ENCODE measurements at places on chromosomes 6 and 20.

- no peak for DNase-seq
Observed at GRCh38 chr6:139522511-139523220, 148.2 kb upstream of the CITED2 start.

- peak; percentile 39 for DNase-seq
Observed at GRCh38 chr6:134060491-134061106, 8.2 kb upstream of the SLC2A12 start.

GRCh38 chr6:159836718-159837490 is 36.8 kb downstream of the PNLDC1 start:
- DNase-seq: no peak

DNA sequence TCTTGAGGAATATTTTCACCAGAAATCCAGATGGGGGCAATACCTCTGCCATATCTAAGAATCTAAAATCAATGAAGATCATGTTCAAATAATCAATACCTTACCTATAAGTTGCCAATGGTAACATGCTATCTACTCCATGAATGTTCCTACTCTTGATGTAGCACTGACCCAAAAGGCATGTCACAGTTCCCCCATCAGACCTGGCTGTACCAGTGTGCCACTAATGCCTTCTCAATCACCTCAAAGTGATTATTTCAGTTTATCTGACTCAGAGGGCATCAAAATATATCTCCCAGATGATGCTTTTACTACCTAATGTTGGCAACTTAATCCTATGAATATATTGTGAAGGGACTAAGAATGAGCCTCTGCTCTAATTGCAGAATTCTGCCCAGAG is 5.5 kb downstream of the PDCD2 start:
- DNase-seq: no peak

GRCh38 chr6:21413428-21413827 is 180.1 kb upstream of the SOX4 start:
- DNase-seq: no peak

DNA sequence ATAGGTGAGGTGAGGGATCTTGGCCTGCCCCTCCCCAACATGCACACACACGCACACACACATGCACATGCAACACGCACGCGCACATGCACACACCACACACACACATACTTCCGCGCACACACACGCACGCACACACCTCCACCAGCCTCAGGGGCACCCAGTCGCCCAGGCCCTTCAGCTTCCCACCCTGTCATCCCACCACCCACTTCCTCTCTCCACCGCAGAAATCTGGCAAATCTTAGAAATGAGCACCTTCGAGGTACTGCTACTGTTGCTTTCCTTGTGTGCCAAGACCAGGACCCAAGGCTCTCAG is 1.2 kb downstream of the SPDEF start:
- no peak for DNase-seq

DNA sequence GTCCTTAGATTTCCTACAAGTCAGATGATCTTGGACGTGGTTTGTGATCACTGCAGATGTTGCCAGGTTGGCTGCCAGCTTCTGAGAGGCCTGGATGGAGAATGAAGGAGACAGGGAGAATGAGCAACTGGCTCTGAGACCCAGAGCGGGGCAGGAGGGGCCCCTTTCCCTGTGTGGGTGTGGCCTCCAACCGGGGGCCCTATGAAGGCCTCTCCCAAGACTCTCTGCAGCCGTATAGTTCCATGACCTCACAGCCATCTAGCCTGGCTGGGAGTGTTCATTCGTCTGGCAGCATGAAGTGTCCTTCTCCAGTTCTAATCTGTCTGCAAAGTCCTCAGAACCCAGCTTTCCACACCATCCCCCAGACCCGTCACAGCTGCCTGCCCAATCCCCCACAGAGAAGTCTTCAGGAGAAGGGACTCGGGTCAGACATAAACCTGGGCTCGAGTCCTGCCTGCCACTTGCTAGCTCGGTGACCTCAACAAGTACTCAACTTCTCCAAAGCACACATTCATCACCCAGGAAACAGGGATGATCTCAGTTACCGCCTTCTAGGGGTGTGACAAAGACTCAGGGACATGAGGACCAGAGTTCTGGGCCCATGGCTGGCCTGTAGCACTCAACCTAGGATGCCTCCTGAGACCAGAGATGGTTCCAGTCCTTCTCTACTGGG is 122.6 kb downstream of the EDN3 start:
- DNase-seq: no peak

DNA sequence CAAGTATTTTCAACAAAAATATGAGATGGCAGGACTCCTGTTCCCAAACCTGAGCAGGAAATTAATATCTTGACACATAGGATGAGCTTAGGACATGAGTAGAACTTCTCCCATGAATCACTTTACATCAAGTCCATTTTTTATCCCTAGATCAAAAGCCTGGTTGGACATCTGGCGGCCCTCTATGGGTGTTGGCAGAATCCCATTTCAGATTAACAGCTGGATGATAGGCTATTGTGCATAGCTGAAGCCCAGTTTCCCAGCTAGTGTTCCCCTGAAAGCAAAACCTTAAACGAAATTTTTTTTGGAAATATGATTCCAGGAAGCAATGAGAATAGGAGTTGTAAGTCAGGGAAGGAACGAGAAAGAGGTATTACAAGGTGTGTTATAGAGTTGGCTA is 449.4 kb upstream of the CHD6 start:
- no peak for DNase-seq

DNA sequence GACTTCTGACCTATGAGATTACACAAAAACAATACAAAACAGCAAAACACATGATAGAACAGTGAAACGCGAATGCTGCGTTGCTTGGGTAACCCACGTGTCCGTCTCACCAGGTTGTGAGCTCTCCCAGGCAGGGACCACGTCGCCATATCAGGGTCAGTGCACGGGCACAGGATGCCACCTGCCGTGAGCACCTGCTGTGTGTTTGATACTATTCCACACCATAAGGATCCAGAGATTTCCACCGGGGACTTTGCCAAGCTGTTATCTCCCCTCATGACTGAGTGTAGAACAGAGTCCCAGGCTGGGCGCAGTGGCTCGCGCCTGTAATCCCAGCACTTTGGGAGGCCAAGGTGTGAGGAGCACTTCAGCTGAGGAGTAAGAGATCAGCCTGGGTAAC is 288.0 kb downstream of the BMP7 start:
- DNase-seq: no peak

DNA sequence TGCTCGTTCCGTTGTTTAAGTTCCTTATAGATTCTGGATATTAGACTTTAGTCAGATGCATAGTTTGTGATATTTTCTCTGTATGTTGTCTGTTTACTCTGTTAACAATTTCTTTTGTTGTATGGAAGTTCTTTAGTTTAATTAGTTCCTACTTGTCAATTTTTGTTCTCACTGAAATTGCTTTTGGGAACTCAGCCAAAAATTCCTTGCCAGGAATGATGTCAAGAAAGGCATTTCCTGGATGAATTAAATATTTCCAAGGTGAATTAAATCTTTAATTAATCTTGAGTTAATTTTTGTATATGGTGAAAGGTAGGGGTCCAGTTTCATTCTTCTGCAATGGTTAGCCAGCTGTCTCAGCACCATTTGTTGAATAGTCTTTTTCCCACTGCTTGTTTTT is 406.2 kb upstream of the NOX3 start:
- DNase-seq: no peak

DNA sequence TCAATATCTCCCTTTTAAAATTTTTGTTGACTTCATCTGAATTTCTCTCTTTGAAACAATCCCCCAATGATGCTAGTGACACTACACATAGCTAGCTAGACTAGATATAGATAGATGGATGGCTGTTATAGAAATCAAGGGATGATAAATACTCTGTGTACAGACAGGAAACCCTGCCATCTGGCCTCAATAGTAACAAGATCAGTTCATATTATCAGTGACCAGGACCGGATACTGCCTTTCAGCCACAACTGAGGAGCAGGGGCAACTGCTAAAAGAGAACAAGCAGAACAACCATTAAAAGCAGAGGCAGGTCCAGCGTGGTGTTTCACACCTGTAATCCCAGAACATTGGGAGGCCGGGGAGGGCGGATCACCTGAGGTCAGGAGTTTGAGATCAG is 118.3 kb upstream of the FAM184A start:
- DNase-seq: no peak

DNA sequence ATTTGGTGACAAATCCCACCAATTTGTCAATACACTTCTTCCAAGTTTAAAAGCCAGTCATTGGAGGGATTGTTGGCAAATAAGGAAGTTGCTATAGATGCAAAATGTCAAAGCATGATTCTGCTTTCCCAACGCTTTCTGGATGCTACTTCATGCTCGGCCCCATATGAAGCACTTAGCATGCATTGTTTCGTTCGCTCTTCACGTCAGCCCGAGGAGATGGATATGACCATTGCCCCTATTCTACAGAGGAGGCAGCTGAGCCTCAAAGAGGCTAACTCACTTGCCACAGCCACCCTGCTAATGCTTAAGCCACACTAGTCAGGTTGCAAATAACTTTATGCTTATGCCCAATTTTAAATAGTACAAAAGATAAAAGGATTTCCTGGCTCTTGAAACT is 2.8 kb upstream of the NXT1 start:
- no peak for DNase-seq

DNA sequence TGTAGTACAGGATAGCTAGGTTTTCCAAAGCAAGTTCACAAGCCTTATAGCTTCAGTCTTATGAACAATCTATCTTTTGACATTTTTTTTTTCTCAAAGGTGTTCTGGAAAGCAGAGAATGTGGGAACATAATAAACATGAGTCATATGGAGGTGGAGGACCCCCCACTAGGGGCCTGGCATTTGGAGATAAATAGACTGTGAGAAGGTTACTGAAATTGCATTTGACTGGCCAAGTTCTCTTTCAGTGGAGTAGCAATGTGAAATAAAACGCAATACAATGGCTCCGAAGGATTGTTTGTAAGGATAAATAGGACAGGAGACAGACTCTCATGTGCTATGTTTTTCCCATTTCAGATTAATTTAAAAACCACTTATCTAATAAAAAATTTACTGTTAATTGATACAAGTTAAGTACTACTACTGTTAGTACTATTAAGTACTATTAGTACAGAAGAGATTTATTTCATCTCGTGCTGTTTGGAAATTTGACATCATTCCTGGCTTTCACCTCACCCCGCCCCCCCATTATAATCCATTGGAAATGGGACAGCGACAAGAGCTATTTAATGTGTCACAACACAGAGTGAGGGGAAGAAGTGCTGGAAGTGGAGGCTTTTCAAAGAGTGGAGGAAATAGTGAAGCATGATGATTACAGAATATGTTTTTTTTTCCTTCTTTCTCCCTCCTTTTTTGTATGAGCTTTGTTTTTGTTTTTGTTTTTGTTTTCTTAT is 122.6 kb upstream of the ID4 start:
- no peak for DNase-seq

DNA sequence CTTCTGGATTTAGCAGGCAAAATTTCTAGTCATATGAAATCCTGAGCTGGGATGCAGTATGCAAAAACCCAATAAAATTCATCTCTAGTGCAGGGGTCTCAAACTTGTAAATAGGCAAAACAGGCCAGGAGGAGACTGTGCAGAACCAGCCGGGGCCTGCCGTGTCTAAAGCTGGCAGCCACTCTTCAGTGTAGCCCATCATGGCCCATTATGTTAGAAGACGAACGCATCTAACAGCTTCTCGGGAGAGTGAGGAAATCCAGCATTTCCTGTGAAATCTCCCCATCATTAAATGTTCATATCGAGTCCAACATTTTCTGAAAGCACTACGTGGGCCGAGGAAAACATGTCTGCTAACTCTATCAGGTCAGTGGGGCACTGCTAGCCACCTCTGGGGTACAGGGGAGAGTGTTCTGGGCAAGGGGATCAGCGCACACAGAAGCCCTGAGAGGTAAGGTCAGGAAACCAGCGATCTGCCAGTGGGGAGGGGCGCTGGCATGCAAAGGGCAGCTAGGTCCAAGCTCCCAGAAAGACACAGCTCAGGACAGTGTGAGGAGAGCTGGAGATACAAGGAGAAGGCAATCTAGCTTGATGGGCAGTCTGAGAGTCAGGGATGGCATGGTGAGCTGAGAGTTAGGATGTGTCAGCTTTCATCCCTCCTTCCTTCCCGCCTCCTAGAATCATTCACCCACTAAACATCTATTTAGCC is 144.2 kb downstream of the PREX1 start:
- DNase-seq: no peak

DNA sequence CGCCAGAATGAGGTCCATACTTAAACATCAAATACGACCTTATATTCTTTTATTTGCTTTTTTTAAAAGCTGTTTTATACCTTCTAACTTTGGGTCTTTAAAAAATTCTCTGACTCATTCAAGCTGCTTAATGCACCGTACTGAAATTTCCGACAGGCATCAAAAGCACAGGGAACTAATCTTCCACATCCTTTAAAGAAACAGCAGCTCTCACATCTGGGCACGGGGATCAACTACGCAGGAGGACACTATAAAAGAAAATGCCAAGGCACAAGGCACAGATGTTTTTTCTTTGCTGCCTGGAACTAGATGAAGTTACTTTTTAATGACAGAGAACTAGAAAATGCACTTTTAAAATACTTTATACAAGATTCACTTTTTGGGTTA is 112.4 kb upstream of the ARG1 start:
- no peak for DNase-seq

DNA sequence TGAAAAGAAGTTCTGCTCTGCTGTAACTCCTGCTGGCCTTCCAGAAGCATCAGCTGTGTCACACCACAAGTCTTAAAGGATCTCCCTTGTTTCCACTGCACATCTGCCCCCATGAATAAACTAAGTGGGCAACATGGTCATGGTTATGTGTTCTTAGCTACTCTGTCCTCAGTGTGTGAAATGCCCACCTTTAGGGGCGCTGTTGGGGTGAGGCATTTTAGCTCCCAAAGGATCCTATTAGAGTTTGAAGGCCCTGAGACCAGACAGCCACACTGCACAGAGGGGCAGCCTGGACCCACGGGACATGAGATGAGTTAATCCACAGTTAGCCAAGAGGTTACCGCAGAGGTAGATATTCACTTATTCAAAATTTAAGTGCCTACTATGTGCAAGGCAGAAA is 294.3 kb upstream of the QKI start:
- no peak for DNase-seq

DNA sequence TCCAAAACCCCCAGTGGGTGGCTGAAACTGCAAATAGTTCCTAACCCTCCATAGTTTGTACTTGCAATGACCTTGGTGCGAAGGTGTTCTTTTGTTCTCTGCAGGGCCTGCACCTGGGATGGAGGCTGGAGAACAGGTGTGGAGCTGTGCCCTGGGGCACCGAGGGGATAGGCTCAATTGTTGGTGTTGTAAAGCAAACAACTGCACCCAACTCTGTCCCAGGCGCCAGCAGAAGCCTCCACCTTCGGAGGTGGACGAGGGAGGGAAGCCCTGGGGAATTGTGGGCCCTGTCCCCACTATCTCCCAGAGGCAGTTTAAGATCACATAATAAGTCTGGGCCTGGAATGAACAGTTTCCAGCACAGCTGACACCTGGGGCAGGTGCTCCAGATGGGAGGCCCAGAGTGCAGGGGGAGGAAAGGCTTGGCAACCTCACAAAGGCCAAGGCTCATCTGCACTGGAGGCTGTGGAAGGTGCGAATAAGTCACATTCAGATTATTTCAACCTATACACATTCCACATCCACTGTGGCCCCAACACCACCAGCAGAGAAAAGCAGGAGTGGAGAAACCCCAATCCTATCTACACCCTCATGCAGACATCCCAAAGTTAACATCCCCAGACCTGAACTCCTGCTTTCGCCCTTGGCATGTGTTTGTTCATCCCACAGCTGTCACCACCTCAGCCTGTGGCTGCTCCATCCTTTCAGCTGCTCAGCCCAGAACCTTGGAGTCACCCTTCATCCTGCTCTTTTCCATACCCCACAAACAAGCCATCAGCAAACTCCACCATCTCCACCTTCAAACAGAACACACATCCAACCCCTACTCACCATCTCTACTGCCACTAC is 12.3 kb upstream of the CBFA2T2 start:
- peak; percentile 85 for DNase-seq

- DNase-seq: no peak
Observed at GRCh38 chr6:118963003-118963402, 28.0 kb upstream of the MCM9 start.

Data from H9 (cell line).